Stimulated activated CD8-positive, alpha-beta memory T cell treated with anti-CD3 and anti-CD28 coated beads, Interleukin-15, amount 100 ng/mL, for 1 hour (primary cell): ENCODE measurements at places on chromosomes 4 and X.

GRCh38 chrX:136147315-136147901 is at the start of gene FHL1:
Gene FHL1 (plus strand): TSS chrX:136147533.
- DNase-seq = no peak

GRCh38 chrX:118644378-118644777 is 83.0 kb upstream of the IL13RA1 start:
- no peak for DNase-seq

DNA sequence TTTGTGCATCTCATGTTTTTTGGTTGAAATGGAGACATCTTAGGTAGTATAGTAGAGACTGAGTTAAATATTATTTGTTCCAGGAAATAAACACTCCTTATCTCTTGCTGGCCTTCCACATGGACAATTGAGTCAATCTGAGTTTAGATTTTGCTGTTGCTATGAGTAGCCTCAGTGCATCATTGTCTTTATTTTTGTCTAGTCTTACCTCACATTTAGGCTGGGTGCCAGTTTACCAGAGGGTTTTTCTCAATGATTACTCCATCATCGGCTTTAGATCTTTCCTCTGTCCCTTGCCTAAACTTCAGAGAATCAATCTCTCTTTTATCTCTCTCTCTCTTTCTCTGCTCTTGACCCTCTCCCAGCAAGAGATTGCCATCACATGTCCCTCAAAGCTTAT is 73.6 kb downstream of the GABRB1 start:
- DNase-seq = no peak

GRCh38 chr4:1644891-1645657 is 39.0 kb downstream of the FAM53A start:
- DNase-seq = no peak

DNA sequence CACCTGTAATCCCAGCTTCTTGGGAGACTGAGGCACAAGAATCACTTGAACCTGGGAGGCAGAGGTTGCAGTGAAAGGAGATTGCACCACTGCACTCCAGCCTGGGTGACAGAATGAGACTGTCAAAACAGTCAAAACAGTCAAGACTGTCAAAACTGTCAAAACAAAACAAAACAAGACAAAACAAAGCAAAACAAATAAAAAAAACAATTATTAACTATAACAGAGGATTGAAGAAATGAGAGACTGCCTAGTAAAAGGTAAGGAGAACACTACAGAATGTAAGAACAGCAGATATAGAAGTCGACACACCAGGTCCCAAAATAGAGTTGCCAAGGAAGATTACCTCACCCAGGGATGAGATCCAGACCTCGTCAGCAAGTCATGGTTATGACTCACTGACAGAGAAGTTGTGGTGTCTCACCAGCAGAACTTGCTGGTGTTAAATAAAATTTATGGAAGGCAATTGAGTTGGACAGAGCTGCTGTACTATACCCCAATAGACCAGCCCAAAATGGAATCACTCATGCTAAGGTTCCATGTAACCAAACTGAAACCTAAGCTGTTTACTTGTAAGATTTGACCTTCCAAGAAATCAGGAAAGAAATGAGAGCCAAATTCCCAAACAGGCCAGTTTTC is 32.1 kb upstream of the GK start:
- no peak for DNase-seq

DNA sequence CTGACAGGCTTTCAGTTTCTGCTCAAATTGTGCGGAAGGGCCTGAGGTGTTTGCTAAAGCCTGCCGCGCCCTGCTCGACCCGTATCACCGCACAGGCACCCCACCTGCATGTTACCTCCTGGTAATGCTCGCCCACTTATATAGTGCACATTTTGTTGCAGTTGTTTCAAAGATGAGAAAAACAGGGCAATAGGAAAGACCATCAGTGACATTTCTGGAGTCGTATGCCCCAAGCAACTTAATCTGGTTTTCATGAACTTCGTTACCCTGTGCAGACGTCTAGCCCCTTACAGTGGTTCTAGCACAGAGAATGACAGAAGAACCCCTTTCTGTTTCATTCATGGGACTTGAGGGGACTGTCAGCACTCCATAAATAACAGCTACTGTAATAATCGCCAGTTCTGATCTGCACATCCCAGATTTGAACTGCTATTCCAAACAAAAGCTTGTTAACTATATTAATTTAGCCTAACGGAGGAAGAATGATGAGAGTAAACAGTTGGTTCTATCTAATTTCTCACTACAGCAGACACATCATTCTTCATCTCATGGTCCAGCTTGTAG is 940 bp upstream of the DCTD start:
- DNase-seq = no peak

GRCh38 chr4:112593438-112594133 is 43.1 kb downstream of the ZGRF1 start:
- DNase-seq = no peak

DNA sequence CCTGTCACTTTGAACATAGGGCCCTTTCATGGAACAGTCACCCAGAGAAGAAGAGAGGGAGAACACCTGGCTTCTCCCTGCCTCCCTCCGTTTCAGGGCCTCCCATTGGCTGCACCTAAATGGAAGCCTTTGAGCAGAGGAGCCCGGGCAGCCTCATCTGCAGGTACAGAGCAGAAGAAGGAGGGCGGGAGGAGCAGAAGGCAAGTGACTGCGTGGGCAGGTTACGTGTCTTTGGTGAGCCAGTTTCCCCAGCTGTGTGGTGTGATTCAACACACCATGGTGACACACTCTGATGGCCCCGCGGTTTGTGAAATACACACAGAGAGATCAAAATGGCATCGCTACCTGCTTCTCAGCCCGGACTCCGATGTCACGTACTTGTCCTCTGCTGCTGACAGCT is 431 bp downstream of the C4orf50 start:
- no peak for DNase-seq

DNA sequence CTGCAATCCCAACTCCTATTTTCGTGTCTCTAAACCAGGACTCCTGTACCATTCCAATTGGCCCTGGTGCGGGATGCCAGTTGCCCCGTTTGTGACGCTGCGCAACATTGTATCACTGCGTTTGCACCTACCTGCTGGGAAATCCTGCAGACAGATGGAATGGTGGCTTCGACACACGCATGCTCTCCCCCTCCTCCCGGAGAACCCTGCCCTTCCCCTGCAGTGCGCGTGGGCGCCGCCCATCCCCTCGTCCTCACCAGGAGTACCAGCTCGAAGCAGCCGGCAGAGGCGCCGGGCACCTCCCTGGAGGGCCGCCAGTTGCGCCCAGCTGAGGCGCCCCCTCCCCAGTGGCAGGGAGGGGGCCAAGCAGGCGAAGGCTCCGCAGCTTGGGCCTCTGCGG is 1.4 kb downstream of the DGKK start:
- no peak for DNase-seq

DNA sequence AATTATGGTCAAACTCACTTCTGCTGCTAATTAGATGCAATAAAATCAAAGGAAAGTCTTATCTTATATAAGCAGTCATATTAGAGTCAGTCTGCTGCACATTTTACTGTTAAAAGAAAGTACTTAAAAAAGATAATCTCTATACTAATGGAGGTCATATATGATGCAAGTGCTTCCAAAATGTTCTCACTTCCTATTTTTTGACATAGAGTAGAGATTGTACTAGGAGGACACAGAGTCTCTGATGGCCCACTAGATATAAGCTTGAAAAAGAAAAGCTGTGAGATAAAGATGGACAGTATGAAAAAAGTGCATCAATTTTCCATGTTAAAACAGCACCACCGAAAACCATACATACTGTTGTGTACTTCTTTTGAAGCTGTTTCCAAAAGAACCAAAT is 196.9 kb downstream of the KLHL13 start:
- DNase-seq = no peak

DNA sequence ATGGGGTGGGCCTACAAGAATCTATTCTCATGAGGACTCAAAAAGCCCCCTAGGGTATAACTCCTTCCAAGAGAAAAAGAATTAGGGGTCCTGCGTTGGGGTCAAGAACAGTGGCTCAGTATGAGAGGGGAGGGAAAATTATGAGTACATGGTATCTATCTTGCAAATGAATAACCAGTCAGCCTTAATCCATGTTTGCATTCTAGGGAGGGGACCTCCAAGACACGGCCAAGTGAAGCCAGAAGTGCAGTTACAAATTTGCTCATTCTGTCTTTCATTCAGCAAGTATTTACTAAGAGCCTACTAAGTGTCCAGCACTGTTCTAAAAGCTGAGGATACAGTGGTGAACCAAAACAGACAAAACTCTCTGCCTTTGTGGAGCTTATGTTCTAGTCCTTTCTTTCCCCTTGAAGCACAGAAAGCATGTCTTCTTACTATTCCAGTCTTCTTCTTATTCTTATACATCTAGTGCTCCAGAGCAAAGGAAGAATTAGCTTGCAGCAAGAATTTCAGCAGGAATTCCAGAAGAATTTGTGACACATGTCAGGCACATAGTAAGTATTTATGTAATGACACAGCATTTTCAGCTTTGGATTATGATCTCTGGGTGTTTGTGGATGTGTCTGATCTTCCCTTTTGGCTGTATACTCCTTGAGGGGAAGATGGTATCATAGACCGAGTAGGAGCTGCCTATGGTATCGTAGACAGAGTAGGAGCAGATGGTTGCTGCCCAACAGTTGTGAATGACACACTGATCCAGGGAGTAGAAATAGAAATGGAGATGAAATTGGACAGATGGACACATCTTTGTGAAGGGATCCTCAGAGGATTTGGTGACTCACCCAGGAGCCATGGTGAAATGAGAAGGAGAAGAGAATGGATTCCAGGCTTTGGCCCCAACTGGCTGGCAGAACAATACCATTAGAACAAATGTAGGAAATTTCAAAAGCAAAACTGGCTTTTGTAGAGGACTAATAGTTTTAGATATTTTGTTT is 75.9 kb downstream of the COQ2 start:
- no peak for DNase-seq

DNA sequence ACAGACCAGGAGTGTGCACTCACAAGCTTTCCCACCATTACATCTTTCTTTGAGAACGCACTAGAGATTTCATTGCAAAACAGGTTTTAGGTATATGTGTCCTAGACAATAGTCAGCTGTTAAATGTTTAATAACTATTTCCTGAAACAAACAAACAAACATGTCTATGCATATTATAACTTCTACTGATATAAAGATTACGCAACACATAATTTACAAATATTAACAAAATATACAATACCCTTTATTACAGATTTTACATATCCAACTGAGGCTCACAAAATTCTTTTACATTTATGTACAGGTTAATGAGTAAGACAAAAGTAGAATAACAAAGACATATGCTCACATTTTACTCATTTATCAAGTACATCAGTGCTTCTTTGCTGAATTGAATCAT is 1554.0 kb upstream of the PCDH10 start:
- DNase-seq = no peak

DNA sequence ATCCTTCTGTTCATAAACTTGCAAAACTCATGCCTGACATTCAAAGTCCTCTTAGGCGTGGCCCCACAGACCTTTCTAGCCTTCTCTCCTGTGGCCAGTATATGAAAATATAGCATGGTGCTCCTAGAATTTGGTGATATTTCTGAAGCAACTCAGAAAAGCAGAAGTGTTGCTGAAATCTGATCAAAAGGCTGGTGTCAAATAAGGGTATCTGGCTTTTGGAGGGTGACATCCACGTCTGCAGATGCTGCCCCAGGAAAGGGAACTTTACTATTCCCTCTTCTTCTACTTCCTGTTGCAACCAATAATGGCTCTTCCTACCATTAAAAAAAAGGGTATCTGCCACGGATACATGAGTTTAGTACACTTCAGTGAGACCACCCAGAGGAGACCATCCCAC is 83.9 kb upstream of the RPS6KA3 start:
- no peak for DNase-seq

DNA sequence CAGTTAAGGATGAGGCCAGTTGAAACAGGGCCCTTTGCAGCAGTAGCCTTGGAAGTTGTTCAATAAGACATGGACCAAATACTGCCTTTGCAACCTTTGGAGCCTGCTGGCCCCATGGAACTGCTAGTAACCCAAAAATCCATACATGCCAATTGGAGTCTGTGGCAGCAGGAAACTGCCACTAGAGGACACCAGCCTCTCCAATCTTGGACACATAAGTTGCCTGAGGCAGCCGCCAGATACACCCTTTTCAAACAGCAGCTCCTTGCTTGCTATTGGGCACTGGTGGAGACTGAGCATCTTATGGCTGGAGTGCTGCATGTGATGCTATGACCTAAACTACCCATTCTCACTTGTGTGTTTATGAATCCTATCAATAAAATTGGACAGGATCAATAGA is 14.8 kb upstream of the LAP3 start:
- no peak for DNase-seq

DNA sequence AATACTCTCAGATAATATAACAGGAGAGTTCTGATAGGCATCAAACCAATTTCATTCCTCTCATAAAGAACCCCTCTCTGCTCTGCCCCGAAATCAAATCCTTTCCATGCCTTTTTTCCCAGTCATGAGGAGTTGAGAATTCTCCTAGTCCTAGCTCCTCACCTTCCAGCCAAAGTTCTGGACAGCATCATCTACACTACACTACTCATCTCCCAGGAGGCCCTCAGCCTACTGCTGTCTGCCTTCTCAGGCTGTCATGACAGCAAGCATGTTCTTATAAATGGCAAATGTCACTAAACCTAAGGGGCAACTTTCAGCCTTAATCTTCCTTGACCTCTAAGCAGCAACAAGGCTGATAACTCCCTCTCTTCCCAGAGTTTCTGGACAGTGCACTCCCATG is 26.6 kb downstream of the MAPK10 start:
- DNase-seq = no peak

DNA sequence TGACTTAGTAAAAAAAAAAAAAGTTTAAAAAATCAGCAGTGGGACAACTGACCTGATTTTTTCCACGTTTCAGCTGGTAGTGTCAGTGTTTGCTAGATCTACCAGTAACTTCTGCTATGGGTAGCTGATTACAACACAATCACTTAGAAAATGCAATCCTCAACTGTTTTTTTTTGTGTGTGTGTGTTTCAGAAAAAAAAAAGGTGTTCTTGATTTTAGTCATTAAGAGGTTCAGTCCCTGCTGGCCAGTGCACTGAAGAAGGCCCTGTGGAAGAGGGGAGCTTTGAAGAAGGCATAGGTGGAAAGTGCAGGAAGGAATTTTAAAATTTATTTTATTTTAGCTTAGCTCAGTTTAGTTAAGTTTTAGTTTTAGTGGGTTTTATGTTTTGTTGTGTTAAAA is 46.9 kb downstream of the SH2D1A start:
- DNase-seq = no peak

- DNase-seq = no peak
These were observed 145.5 kb upstream of the DUSP21 start for GRCh38 chrX:44698357-44698756.

- DNase-seq = no peak
These were observed 234.1 kb downstream of the CPE start for GRCh38 chr4:165612936-165613335.

DNA sequence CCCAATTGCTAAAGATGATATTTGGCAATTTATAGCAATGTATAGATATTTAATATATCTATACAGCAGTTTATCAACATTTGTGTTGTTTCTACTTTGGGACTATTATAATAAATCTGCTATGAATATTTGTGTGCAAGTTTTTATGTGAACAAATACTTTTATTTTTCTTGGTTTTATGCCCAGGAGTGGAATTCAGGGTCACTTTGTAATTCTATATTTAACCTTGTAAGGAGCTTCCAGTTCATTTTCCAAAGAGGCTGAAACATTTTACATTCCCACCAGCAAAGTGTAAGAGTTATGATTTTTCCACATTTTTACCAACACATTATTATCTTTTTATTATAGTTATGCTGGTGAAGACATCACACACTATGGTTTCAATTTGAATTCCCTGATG is 801.3 kb downstream of the PCDH18 start:
- no peak for DNase-seq

- no peak for DNase-seq
These were observed 7.9 kb downstream of the MFSD8 start for GRCh38 chr4:127957105-127957504.

GRCh38 chr4:65071564-65071963 is 598.7 kb downstream of the EPHA5 start:
- DNase-seq = no peak
